Activated CD4-positive, alpha-beta T cell treated with anti-CD3 and anti-CD28 coated beads for 4 hours (primary cell): ENCODE measurements at places on chromosomes 7 and 10.

DNA sequence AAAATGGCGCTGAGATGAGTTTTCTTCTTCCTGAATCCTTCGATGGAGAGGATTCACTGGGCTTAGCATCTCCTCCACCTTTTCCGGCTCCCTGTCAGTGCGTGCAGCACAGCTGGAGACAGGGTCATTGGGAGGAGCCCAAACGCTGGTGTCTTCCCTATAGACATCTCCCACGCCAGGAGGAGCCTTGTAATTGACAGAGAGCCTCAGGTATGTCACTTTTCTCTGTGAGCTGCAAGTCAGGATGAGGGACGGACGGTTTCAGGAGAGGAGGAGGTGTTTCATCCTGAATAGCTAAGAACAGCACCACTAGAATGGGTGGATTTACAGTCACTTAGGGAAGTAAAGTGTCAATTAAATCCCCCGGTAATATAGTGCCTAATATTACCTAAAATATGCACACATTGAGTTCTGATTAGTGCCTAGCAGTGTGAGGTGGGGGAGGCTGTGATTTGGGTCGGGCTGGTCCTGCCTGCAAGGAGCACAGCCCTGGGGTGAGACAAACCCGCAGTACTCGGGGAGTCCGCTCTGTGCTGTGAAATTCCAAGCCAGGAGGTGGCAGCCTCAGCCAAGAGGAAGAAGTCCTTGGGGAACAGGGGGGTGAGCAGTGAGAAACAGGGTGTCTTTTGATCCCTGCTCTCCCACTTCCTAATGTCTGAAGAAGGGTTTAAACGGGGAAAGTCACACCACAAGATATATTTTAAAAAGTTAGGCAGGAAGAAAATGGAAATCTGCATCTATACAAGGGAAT is 28.2 kb downstream of the IL15RA start:
- peak; percentile 32 for DNase-seq

DNA sequence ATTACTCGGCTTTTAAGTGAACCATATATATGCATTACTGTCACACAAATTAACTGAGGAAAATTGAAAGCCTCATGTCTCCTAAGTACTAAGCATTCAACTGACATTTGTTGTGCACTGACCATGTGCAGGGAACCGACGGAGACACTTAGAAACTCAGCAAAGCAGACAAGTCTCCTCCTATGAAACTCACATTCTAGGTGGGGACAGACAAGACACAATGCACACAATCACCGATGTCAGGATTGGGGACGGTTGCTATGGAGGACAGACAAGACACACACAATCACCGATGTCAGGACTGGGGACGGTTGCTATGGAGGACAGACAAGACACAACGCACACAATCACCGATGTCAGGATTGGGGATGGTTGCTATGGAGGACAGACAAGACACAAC is 134.0 kb downstream of the PTPRN2 start:
- no peak for DNase-seq

- no peak for DNase-seq
These were observed 1.6 kb downstream of the AVPI1 start for GRCh38 chr10:97685395-97685958.

DNA sequence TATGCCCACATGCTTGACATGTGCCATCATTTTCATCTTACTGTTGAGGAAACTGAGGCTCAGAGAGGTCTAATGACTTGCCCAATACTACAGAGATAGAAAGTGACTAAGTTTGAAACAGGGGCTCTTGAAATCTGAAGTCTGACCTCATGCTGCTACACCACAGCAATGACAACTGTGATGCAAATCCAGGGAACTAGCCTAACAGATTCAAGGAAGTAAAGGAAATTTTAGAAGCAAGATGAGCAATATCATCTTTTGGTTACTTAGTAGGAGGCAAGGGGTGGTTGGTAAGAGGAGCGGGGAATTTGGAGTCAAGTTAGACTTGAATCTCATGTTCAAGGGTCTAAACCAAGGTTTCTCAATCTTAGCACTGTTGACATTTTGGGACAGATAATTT is 26.3 kb upstream of the OSBPL3 start:
- no peak for DNase-seq

DNA sequence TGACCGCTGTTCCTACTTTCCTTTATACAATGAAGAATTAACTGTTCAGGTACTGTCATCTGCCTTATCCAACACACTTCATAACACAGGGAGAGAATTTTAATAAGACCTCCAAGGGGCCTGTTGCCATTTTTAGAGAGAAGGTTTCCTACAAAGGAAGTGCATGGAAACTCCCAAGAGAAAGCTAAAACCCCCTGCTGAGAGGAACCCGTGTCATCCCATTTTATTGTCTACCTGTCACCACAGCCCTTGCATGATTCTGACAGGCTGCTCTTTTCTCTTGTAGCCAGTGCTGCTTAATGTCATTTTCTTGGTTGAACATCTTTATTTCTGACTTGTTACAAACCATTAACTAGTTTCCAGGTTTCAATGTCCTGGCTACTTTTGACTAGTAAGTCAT is 98.4 kb downstream of the SNX10 start:
- no peak for DNase-seq

DNA sequence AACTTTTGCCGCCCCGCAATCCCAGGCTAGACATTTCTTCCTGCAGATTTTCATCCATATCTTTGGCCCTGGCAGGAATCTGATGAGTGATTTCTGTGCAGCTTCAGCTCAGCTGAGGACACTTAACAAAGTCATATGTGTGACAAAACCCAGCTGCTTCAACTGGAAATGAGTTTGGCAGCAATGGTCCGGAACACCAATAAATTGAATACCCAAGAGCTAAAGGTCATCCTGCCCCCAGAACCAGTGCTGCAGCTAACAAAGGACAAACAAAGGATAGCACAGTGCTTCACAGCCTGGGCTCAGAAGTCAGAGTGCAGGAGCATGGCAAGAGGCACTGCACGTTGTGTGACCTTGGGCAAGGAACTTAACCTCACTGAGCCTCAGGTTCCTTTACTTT is 40.0 kb upstream of the TRIL start:
- DNase-seq, result no peak

DNA sequence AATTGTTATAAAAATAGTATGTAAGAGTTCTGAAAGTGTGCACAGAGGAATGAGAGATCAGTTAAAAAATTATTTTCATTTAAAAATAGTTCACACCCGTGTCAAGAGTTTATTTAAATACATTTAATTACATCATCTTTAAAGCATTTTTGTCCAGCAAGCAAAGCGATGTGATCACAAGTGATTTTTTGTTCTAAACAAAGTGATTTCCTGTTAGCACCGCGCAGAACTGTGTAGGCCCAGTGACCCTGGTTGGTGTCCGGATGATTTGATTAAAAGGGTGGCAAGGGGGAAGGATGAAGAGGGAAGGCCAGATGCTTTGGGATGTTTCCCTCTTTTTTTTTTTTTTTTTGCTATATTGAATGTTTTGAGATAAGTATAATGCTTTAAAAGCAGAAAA is 227.8 kb upstream of the PITRM1 start:
- DNase-seq, result no peak

- no peak for DNase-seq
These were observed 19.7 kb upstream of the CHST12 start for GRCh38 chr7:2383543-2384274.

DNA sequence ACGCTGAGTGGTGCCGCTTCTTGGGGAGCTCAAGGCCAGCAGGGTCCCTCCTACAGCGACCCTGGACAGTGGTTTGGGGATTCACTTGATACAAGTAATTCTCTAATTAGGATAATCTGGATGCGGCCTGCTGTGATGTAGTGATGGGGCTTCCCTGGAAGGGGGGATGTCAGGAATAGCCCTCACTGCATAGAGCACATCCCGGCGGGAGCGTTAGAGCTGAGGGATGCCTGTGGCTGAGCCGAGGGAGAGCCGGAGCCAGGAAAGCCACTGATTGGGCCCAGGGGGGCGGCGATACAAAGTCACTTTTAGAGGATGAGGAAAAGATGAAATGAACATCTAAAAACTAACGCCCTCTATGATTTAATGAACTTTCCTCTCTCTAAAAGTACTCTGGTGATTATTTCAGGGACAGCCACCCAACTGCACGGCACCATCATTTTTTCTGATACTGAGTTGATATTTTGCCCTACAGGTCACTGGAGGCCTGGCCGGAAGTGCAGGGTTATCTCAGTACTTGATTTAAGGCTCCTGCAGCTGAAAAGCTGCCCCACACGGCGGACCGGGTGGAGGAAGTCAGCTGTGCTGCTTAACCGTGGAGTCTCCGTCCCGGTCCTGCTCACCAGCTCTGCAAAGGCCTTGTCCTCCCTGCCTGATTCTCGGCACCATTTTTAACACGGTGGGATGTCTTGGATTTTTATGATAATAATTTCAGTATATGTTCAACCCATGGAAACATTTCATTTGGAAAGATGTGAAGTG is 518.8 kb downstream of the DNAJB6 start:
- no peak for DNase-seq
